ENCODE measurements at places on chromosomes 12 and 14.

GRCh38 chr14:105161964-105162668, 6.5 kb downstream of the JAG2 start:
- no peak for DNase-seq

- DNase-seq, result peak; percentile 69
Measured at GRCh38 chr12:116599285-116600136, 40.3 kb downstream of the MAP1LC3B2 start.

DNA sequence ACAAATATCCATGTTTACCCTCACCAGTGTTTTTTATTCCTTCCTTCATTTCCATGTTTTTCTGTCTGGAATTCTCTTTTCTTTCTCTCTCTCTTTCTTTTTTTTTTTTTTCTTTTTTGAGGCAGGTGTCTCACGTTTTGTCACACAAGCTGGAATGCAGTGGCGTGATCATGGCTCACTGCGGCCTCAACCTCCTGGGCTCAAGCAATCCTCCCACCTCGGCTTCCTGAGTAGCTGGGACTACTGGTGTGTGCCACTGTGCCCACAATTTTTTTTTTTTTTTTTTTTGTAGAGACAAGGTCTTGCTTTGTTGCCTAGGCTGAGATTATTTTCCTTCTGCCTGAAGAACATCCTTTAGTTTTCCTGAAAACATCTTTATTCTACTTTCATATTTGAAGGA, 15.0 kb upstream of the AMIGO2 start:
- DNase-seq, result peak; percentile 59

- DNase-seq, result no peak
Measured at GRCh38 chr12:91622037-91622436, 439.4 kb upstream of the DCN start.

- DNase-seq, result no peak
Measured at GRCh38 chr12:81441629-81442028, 317.5 kb downstream of the PPFIA2 start.

Measured in SJSA1 (cell line).